IMR-90 (cell line): ENCODE measurements at places on chromosomes 4 and X. TPM values are rescaled to one million over a fixed set of nuclear protein-coding genes. Genes with fewer than 3 reads are reported as not detected.

GRCh38 chr4:44661940-44662622, 10.7 kb upstream of the YIPF7 start:
- no peaks in the 10 kb centered on the region for H3K36me3 ChIP-seq
- H3K27me3 ChIP-seq, result no peaks in the 10 kb centered on the region
- no peak for DNase-seq
- H3K4me3 ChIP-seq, result no peak overlapping the region
- H3K4me1 ChIP-seq, result no peaks in the 10 kb centered on the region
- no peak overlapping the region for H3K27ac ChIP-seq

- H3K4me3 ChIP-seq, result no peak overlapping the region
- no peaks in the 10 kb centered on the region for H3K36me3 ChIP-seq
- peaks cover 12% of the 10 kb centered on the region for H3K27me3 ChIP-seq
- DNase-seq, result peak; percentile 29
These were observed 56.4 kb upstream of the PDLIM3 start for GRCh38 chr4:185591679-185592141.

Gene HSFX2
- total RNA-seq, result not detected in 2 replicates

GRCh38 chrX:320126-320783, 1.7 kb upstream of the GTPBP6 start:
- H3K27me3 ChIP-seq, result no peaks in the 10 kb centered on the region
- peak; percentile 10 for DNase-seq
- H3K4me1 ChIP-seq, result peaks cover 2% of the 10 kb centered on the region; the same call in 1 of the 2 replicates
- peak overlapping the region; percentile 79 for H3K4me3 ChIP-seq

Gene RNF128
- 4.8 and 6.4 TPM in 2 replicates for total RNA-seq

GRCh38 chr4:119233750-119234149, 21.2 kb downstream of the USP53 start:
- H3K36me3 ChIP-seq, result peaks cover 18% of the 10 kb centered on the region
- H3K27me3 ChIP-seq, result no peaks in the 10 kb centered on the region
- DNase-seq, result no peak
- no peak overlapping the region for H3K27ac ChIP-seq
- H3K4me1 ChIP-seq, result peaks cover 6% of the 10 kb centered on the region
